ENCODE measurements at places on chromosomes 1 and 21. TPM values are rescaled to one million over a fixed set of nuclear protein-coding genes. Genes with fewer than 3 reads are reported as not detected.

EVA1C gene
- total RNA-seq, result 55.7 TPM

ATP6V1G3 gene
- not detected for total RNA-seq

INTS3 gene
- total RNA-seq, result 19.9 TPM

TEKT2 gene
- total RNA-seq, result not detected

RAB25 gene
- total RNA-seq, result not detected

STIL gene
- total RNA-seq, result 10.6 TPM

SPATA6 gene
- total RNA-seq, result 1.9 TPM

VSIG8 gene
- not detected for total RNA-seq

Data from A549 treated with Mapracorat at 1 μM for 4 hours (cell line).